ENCODE measurements at places on chromosomes 13 and 19.

GRCh38 chr13:32022311-32022710 is 9.3 kb upstream of the FRY start:
- DNase-seq: no peak

GRCh38 chr13:60620611-60621395 is 223.8 kb downstream of the TDRD3 start:
- DNase-seq: peak; percentile 0

DNA sequence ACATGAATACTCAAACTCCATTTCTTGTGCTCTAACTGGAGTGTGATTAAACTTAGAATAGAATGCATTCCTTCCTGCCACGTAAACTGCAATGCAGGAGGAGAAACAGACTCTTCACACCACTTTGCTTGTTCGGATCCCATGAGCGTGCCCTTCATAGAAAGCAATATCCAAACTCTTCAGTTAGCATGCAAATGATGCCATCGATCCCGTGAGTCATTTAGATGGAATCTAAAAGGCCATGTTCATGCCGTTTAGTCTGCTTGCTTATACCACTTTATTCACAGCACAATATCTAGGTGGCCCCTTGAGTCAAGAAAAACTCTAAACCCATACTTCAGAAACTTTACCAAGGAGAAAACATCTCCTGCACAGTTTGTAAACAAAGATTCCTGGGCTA is 225.8 kb downstream of the OXGR1 start:
- DNase-seq: no peak

DNA sequence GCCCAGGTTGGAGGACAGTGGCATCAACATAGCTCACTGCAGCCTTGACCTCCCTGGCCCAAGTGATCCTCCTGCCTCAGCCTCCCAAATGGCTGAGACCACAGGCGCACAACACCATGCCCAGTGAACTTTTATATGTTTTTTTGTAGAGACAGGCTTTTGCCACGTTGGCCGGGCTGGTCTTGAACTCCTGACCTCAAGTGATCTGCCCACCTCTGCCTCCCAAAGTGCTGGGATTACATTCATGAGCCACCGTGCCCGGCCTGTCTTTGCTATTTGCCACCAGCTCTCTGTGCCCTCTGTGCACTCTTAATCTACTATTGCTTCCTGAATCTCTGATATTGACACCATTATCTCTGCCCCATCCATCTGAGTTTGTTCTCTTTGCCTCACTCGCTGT is 34.3 kb upstream of the LRRC4B start:
- no peak for DNase-seq

DNA sequence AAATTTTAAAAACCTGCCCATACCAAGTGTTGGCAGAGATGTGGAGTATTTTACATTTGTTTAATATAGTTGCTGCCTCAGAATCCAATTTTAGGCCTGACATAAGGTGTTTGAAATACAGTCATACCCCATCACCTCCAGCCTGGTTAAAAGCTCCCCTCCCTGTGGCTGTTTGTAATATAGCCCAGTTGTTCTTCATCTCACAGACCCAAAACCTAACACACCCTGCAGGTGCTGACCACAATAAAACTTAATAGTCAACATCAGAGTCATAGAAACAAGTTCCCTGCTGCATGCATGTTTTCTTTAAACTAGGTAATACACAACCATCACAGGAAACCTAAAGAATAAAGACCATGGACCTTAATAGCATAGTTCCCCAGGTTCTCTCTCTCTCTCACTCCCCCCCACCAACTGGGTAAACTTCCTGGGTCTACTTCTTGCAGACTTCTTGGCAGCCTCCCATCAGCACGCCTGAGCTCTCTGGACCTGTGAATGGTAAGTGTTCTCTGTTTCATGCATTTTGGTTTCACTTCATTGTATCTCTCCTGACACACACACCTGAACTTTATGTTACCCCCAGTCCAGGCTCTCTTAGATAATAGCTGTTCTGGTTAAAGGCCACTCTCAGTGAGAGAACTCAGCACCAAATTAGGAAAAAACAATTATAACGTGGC is 1369.9 kb downstream of the EFNB2 start:
- DNase-seq: no peak

DNA sequence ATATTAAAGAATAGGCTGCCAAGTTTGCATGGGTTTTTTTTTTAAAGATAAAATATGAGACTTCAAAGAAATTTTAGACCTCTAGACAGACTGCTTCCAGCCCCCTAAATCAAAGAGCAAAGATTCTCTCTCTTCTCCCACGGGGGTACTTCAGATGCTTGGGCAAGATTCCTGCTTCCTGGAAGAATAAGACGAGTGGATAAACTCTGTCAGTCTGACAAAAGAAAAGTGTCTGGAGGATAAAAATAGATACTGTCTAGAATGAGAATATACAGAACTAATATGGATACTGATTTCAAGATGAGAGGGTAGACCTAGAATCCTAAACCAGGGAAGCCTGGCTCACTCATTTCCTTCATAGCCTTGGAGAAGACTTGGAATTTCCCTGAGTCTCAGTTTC is 435.1 kb downstream of the FOXO1 start:
- DNase-seq: no peak

DNA sequence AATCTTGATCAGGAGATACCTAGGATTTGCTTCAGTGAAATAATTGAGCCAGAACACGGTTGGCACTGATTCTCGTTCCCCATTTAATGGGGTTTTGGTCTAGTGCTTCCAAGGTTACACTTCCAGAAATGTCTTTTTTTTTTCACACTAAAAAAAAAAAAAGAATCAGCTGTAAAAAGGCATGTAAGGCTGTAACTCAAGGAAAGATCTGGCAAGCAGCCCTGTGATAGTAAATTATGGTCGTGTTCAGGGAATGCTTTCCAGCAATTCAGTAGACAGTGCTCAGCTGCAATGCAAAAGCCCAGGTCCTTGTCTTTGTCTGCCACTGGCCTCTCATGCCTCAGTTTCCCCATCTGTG is 27.2 kb upstream of the NDUFS7 start:
- peak; percentile 29 for DNase-seq

- no peak for DNase-seq
Measured at GRCh38 chr19:927780-928401, 2.1 kb downstream of the ARID3A start.

GRCh38 chr13:103703246-103703645 is 637.0 kb upstream of the SLC10A2 start:
- DNase-seq: no peak

DNA sequence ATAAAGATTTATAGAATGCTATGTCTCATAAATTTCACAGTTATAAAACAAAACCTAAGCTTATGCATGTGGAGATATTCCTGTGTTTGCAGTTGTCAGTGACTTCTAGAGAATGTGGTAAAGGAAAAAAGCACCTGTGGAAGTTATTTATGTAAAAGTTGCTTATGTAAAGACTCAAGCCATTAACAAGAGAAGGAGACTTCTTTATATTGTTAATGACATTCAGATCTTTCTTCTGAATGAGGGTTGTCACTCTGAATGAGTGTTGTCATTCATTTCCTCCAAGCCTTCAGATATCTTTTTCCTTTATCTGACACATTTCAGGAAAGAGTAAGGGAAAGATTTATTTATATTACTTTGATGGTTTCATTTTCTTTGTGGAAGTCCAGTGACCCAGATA is 202.6 kb downstream of the TM9SF2 start:
- no peak for DNase-seq

DNA sequence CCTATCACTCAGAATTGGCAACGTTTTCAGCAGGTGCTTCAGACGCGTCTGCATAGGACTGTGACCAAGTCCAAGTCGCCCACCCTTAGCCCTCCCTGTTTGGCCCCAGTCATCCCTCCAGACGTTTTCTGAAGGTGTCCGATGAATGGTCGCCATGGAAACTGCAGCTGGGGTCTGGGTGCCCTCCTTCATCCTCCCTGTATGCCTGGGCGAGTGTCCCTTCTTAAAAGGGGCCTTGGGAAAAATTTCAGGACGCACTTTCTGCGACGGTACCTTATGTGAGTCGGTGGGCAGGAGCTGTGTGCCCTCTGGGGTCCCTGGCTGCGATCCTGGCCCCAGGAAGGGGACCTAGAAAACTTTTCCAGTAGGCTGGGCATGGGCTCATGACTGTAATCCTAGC is 25.1 kb downstream of the MAN2B1 start:
- DNase-seq: no peak

- no peak for DNase-seq
Measured at GRCh38 chr19:10384580-10384979, 4.2 kb upstream of the TYK2 start.

GRCh38 chr19:7883105-7883504 is 5.2 kb upstream of the LRRC8E start:
- no peak for DNase-seq

DNA sequence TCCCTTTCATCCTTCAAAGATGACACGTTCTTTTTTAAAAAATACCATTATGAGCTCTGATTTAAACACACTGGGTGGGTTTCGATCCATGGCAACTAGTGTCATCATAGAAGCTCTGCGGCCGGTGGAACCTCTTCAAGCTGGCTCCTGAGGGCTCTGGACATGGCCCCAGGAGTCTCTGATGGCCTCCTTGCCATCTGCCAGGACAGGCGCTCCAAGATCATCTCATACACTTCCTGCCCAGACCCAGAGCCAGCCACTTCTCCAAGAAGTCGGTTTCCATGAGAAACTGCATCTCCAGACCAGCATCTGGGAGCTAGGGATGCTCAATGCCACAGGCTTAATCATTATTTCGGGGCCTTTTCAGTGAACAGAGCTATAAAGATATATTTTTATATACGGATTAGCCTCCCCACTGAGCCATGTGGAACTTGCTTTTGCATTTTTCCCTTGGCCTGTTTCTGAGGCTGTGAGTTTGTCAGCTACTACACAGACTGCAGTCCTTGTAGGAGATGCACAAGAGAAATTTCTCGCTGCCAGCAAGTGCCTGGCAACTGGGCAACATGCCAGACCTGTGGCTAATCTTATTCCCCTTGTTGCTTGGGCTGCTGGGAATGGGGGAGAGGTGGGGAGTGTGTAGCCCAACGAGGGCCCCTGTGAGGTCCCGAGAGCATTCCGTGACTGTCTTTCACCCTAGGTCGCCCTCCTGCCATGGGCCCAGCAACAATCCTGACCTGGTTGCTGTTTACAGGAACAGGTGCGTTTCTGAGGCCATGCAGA is 15.9 kb downstream of the SUGP1 start:
- DNase-seq: no peak

DNA sequence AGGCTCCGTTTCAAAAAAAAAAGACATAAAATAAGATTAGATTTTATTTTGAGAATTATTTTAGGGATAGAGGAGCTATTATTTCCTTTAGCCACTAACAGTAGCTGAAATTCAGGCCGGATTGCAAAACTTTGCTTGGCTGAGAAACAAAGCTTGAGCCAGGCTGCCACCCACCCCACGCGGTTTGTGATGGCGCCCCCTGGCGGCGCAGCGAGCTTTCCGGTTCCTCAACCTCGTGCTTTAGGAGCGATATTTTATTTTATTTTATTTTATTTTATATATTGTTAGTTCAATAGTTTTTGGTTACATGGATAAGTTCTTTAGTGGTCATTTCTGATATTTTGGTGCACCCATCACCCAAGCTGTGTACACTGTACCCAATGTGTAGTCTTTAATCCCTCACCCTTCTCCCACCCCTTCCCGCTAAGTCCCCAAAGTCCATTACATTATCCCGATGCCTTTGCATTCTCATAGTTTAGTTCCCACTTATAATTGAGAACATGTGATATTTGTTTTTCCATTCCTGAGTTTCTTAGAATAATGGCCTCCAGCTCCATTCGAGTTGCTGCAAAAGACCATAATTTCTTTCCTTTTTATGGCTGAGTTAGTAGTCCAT is 19.8 kb upstream of the CEACAM4 start:
- DNase-seq: no peak

DNA sequence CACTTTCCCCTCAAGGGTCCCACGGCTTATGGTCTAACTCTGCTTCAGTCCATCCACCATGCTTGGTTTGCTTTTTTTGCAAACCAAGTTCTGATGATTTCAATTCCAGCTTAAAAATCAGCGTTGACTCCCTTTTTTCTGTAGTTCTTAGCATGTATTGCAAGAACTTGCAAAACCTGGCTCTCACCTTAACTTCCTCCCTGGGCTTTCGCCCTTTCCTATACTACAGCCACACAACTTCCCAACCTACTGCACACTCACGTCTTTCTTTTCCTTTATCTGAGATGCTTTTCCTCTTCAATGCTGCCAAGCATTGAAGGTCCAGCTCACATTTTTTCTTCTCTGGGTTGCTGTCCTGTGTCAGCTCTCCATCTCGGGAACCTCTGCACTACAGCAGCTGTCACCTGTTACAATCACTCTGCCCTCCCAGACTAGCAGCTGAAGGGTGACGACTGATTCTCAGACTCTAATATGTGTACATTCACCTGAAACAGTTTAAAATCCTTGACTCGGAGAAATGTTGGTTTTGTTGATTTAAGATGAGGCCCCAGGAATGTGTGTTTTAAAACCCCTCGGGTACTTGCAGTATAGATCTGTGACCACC is 143.7 kb downstream of the FREM2 start:
- no peak for DNase-seq

DNA sequence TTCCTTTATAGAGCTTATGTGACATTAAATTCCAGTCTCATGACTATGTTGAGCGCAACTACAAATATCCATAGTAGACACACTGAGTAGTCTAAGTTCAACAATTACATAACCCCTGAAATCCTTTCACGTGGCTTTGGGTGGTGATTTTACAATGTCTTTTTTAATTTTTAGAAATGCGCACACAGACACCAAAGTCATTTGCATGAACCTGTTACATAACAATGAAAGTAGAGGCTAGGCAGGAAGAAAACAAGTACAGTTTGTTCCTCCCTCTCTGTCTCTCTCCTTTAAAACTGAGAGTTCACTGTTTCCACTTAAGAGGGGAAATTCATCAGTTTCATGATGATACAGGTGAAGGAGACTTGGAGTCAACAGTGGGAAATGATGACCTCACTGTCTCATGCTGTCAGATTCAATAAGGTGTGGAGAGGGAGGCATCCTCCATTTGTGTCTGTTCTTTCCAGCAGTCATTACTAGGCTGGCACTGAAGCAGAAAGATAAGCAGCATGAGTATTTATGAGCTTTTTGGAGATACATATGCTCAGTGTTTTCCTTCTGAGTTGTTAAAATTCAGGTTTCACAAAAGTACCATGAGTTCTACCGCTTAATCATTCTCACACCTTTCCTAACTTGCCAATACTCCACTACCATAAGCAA is 201.8 kb downstream of the LHFPL6 start:
- no peak for DNase-seq

- DNase-seq: no peak
Measured at GRCh38 chr13:57558051-57558467, 73.5 kb upstream of the PCDH17 start.

DNA sequence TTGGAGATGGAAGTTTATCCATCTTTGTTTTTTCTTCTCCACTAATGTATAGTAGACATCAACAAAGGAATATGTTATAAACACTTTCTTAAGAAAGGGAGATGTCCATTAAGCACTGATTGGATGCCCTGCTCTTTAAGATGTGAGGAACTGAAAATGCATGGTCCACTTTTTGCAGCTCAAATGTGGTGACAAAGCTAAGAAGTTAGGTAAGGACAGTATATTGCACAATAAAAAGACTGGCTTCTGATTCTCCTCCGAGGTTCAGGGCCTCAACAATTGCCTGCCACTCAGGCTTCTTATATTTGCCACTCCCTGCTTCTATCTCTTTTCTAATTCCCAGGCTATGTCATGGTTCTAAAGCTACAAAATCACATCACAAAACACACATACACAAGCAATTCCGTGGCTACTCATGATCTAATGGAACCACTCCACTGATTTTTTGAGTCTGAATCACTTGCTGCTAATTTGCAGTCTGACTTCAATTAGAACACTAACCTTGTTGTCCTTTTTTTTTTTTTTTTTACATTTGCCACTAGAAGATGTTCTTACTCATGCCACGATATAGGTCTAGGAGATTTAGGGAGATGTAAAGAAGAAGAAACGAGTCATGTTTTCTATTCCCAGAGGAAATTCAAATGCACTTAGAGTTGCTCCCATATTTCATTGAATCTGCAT is 29.6 kb upstream of the TNFSF11 start:
- DNase-seq: no peak

- DNase-seq: no peak
Measured at GRCh38 chr19:13163609-13164342, 13.6 kb downstream of the IER2 start.

Measured in NCI-H446 treated with DMSO at 0.1 percent for 48 hours (cell line).